ENCODE measurements at places on chromosomes 2 and 18. TPM values are rescaled to one million over a fixed set of nuclear protein-coding genes. Genes with fewer than 3 reads are reported as not detected.

GRCh38 chr18:46696268-46696667 is 39.2 kb upstream of the LOXHD1 start:
- H3K27me3 ChIP-seq = no peaks in the 10 kb centered on the region
- no peak for DNase-seq
- no peak overlapping the region for H3K4me3 ChIP-seq
- no peaks in the 10 kb centered on the region for H3K36me3 ChIP-seq
- no peaks in the 10 kb centered on the region for H3K4me1 ChIP-seq
- H3K27ac ChIP-seq = no peak overlapping the region

GRCh38 chr18:72375618-72376017 is 168.5 kb downstream of the CBLN2 start:
- no peak overlapping the region for H3K4me3 ChIP-seq
- no peak overlapping the region for H3K27ac ChIP-seq
- DNase-seq = no peak

GRCh38 chr2:236694146-236694888 is 124.7 kb downstream of the ACKR3 start:
- no peaks in the 10 kb centered on the region for H3K36me3 ChIP-seq
- H3K27me3 ChIP-seq = no peaks in the 10 kb centered on the region
- DNase-seq = no peak
- H3K27ac ChIP-seq = no peak overlapping the region
- H3K4me1 ChIP-seq = peaks cover 5% of the 10 kb centered on the region

- no peak overlapping the region for H3K27ac ChIP-seq
- H3K27me3 ChIP-seq = no peaks in the 10 kb centered on the region
- no peak for DNase-seq
- H3K4me3 ChIP-seq = no peak overlapping the region
- H3K36me3 ChIP-seq = no peaks in the 10 kb centered on the region
- H3K4me1 ChIP-seq = no peaks in the 10 kb centered on the region
Measured at GRCh38 chr2:216810399-216811160, 49.3 kb downstream of the TNP1 start.

DNA sequence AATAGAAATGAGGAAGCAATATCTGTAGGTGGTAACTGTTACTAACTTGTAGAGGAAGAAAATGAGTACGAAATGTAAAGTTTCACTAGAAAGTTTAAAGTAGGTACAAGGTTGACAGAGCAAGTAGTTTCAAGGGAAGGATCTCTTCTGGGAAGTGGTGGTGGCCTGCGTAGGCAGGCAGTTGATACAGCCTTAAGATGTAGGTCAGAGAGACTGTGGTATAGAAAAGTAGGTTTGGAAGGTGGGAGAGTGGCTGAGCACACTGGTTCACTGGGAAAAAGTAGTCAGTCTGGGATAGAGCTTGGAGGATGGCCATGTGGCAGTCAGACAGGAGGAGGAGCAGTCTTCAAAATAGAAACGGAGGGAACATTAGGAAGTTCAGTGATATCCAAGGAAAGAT is 23.5 kb downstream of the KDM3A start:
- peaks cover 6% of the 10 kb centered on the region for H3K36me3 ChIP-seq
- no peak overlapping the region for H3K27ac ChIP-seq
- H3K27me3 ChIP-seq = no peaks in the 10 kb centered on the region
- no peak overlapping the region for H3K4me3 ChIP-seq
- H3K4me1 ChIP-seq = no peaks in the 10 kb centered on the region

GRCh38 chr2:1723397-1724042 is 20.8 kb downstream of the PXDN start:
- no peak overlapping the region for H3K27ac ChIP-seq
- peaks cover 3% of the 10 kb centered on the region for H3K4me1 ChIP-seq
- H3K27me3 ChIP-seq = no peaks in the 10 kb centered on the region
- no peaks in the 10 kb centered on the region for H3K36me3 ChIP-seq
- no peak overlapping the region for H3K4me3 ChIP-seq
- DNase-seq = no peak

DNA sequence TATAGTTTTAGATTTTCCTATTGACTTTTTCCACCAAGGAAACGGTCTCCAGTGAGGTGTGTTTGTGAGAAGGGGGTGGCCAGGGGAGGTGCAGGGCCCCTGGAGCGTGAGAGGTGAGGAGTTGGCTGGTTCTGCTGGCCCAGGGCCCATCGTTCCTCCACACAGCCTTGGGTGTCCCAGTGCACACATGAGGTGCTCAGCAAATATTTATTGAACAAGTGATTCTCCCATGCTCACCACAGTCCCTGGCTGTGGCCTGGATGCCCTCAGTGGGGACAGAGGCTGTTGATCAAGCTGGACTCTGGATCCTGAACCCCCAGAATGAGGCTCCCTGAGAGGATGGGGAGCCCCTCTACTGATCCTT is 5.0 kb downstream of the HAAO start:
- no peaks in the 10 kb centered on the region for H3K36me3 ChIP-seq
- H3K27me3 ChIP-seq = no peaks in the 10 kb centered on the region
- H3K4me1 ChIP-seq = peaks cover 5% of the 10 kb centered on the region
- DNase-seq = no peak
- H3K27ac ChIP-seq = no peak overlapping the region

DNA sequence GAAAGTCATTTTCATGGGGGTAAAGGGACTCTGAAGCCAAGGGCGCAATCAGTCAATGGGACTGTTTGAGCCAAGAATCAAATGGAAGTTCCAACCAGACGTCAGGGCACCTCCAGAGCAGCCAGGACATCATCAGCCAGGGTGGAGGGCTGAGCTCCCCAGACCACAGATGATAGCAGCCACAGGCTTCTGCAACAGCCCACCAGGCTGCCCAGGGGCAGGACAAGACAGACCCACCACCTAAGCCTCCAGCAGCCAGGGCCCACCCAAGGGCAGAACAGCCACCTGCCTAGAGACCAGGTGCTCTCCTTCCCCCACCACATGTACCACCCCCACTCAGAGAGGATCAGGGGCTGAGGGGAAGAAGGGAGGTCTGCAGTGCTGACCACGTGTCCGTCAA is 53.8 kb upstream of the SLC66A3 start:
- no peaks in the 10 kb centered on the region for H3K4me1 ChIP-seq
- no peaks in the 10 kb centered on the region for H3K27me3 ChIP-seq
- no peak overlapping the region for H3K4me3 ChIP-seq

DNA sequence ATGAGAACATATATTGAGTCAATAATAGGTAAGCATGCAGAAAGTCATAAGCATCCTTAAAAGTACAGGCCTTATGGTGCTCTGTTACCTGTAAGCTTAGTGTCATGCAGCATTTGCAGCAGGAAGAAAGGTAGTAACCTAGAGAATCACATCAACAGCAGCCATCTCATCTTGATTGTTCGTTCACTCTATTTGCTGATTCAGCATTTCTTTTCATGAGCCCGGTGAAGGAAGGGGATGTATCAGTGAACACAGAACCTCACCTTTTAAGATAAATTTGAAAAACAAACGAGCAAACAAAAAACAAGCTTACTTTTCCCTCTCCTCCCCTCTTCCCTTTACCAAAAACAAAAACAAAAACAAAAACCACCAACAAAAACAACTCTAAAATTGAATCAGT is 89.9 kb downstream of the MIB1 start:
- no peak for DNase-seq
- no peak overlapping the region for H3K4me3 ChIP-seq
- H3K36me3 ChIP-seq = no peaks in the 10 kb centered on the region
- no peak overlapping the region for H3K27ac ChIP-seq

DNA sequence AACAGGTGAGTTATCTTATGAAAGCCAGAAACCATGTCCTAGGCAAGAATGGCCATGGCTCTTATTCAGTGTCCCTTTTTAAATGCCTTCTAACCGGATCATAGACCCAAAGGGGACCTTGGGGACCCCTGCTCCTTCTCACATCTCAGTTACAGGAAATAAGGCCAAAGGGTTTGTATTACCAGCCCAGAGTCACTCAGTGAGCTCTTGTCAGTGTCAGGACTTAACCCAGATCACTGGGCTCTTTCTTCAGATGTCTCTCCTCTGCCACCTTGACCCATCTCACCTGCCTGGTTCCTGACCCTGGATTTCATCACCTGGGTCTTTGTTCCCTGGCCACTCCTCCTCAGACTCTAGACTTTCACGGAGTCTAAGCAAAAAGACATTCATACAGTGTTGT is 556.7 kb downstream of the CMPK2 start:
- no peaks in the 10 kb centered on the region for H3K27me3 ChIP-seq
- DNase-seq = no peak
- no peaks in the 10 kb centered on the region for H3K36me3 ChIP-seq

- no peak overlapping the region for H3K4me3 ChIP-seq
- DNase-seq = no peak
- no peaks in the 10 kb centered on the region for H3K27me3 ChIP-seq
- no peak overlapping the region for H3K27ac ChIP-seq
Measured at GRCh38 chr18:23170137-23170536, 34.9 kb downstream of the CABLES1 start.

DNA sequence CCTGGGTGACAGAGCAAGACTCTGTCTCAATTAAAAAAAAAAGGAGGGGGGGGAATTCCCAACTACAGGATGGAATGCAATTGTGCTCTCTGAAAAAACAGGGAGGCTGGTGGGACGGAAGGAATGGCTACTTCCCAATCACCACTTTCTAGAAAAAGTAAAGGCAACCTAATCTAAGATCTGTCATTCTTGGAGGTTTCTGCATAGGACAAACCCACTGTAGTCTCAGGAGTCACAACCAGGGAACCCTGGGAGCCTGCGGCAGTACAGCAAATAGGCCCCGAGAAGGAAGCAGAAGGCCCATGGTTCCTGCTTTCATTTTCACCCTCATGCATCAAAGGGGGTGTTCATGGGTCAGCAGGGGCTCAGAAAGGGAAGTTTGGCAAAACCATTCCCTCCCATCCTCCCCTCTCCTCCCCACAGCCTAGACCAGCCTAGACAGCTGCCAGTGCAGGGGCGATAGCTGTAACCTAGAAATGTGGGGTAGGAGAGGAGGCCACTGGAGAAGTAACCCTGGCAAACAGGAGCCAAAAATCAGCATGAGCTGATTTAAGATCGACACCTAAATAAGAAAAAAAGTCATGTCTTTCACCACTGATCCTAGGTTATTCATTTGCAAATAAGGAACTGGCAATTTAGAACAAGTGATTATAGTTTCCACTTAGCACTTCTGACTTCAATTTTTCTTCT is 48.0 kb downstream of the TRABD2A start:
- no peak overlapping the region for H3K4me3 ChIP-seq
- H3K36me3 ChIP-seq = no peaks in the 10 kb centered on the region
- H3K4me1 ChIP-seq = no peaks in the 10 kb centered on the region
- H3K27ac ChIP-seq = no peak overlapping the region

- no peak overlapping the region for H3K27ac ChIP-seq
- no peaks in the 10 kb centered on the region for H3K36me3 ChIP-seq
- no peaks in the 10 kb centered on the region for H3K4me1 ChIP-seq
- no peak for DNase-seq
Measured at GRCh38 chr2:50097148-50097547, 934.8 kb downstream of the NRXN1 start.

DNA sequence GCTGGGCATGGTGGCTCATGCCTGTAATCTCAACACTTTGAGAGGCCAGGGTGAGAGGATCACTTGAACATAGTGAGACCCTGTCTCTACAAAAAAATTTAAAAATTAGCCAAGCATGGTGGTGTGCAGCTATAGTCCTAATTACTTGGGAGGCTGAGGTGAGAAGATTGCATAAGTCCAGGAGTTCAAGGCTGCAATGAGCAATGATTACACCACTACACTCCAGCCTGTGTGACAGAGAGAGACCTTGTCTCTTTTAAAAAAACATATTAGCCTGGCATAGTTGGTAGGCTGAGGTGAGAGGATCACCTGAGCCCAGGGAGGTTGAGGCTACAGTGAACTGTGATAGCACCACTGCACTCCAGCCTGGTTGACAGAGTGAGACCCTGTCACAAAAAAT is 13.7 kb downstream of the TRAPPC8 start:
- H3K4me3 ChIP-seq = no peak overlapping the region
- H3K4me1 ChIP-seq = peaks cover 7% of the 10 kb centered on the region
- DNase-seq = no peak
- H3K27ac ChIP-seq = no peak overlapping the region

- H3K36me3 ChIP-seq = no peaks in the 10 kb centered on the region
- peaks cover 22% of the 10 kb centered on the region for H3K27me3 ChIP-seq
Measured at GRCh38 chr18:79787865-79788733, 9.6 kb upstream of the KCNG2 start.

DNA sequence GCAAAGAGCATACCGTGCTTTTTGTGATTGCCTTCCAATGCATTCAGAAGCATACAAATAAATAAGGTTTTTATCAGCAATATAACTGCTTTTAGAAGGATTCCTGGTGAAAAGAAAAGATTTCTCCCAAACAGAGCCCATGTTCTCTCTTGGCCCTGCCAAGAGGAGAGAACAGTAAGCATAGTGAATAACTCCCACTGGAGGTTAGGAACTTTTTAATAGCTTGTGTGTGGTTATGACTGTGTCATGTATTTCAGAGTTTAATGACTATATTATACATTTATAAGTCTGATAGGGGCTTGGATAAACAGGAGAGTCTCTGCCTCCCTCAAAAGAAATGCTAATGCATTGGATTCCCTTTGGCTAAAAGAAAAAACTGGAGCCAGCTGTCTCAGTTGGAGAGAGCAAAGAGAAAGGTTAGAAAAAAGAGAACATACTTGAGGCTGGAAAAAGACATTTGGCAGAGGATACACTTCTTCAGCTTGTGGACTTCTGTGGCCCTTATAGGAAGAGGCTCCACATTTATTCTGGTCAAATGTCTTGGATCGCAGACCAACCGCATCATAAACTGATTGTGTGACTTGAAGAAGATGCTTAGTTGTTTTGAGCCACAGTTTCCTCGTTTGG is 63.0 kb upstream of the SPRED2 start:
- no peak overlapping the region for H3K27ac ChIP-seq
- no peak overlapping the region for H3K4me3 ChIP-seq
- no peaks in the 10 kb centered on the region for H3K4me1 ChIP-seq
- no peaks in the 10 kb centered on the region for H3K36me3 ChIP-seq
- DNase-seq = no peak
- H3K27me3 ChIP-seq = no peaks in the 10 kb centered on the region

The AGAP1 gene
- total RNA-seq = 40.1 TPM

The SERPINB4 gene
- total RNA-seq = 1.1 TPM

The TRAPPC8 gene
- total RNA-seq = 45.4 TPM

The EVX2 gene
- total RNA-seq = 1.2 TPM

The MSGN1 gene
- total RNA-seq = not detected

The ACP1 gene
- total RNA-seq = 96.9 TPM

The NOSTRIN gene
- total RNA-seq = 56.1 TPM

The RUFY4 gene
- 0.27 TPM for total RNA-seq

The SEPTIN2 gene
- total RNA-seq = 202 TPM

The POTEJ gene
- 16.7 TPM for total RNA-seq

Data from prostate gland (tissue), 2 donors.